Left renal cortex interstitium (tissue), 4 donors: ENCODE measurements at places on chromosomes 2 and 18.

GRCh38 chr18:44742718-44743311 lies 62.1 kb downstream of the SETBP1 start:
- DNase-seq = no peak

DNA sequence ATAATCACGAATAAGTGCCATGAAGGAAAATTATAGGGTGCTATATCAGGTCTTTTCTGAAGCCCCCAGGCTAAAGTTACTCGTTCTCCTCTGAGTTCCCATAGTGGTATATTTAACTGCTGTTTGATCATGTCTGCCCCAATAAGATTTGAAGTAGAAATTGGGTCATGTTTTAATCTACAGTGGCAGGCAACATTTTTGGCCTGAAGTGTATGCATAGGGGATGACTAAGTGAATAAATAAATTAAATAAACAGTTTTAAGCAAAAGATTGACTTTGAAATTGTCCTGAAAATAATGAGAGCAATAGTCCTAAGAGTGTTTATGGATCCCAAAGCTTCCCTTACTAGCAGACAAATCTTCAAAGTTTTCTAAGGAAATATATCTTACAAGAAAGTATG lies 500.9 kb downstream of the TNS1 start:
- DNase-seq = no peak

DNA sequence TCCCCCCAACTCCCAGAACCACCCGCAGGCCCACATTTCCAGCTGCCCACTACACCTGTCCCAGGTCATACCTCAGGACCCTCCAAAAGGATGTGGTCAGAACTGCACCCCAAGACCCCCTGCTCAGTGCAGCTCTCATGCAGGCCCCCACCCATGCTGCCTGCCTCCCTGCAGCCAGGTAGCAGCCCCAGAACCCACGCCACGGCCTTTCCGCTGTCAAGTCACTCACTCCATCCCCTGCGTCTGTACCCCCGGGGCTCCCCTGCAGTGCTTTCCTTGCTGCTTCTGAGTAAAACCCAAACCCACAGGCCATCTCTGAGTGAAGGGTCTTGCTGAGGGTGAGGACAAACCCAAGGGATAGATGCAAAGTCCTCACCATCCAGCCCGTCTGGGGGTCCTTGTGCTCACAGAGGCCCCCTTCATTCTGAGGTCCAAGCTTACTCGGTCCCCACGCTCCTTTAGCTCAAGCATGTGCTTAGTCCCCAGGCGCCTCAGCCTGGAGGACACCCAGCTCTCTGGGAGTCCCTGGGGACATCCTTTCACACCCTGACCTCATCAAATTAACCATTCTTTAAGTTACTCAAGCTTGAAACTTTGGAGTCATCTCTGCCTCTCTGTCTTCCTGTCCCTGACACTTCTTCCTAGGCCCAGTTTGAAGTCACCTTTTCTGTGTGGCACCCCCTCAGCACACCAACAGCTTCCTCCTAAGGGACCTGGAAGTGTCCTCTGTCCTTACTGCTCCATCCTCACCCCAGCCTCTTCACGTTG lies 130.1 kb downstream of the SMAD7 start:
- no peak for DNase-seq

GRCh38 chr2:207903236-207903635 lies 122.1 kb downstream of the PLEKHM3 start:
- no peak for DNase-seq

- DNase-seq = no peak
Measured at GRCh38 chr2:187877391-187877790, 323.2 kb upstream of the TFPI start.

DNA sequence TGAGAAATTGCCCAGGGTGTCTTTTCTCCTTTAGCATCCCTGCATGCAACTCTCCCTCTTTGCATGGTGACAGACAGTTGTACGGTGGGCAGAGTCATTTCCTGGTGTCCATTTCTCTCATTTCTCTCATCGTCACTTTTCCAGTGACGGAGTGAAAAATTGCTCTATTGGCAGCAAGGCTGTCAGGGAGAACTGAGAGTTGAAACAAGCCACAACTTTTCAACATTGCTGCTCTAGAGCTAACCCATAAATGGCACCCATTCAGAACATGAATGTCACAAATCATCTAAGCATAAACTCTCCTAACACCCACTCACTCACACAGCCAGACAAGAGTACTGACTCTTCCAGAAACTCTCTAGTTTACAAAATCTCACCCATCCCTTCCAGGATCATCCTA lies 55.7 kb downstream of the ZC3H8 start:
- no peak for DNase-seq

DNA sequence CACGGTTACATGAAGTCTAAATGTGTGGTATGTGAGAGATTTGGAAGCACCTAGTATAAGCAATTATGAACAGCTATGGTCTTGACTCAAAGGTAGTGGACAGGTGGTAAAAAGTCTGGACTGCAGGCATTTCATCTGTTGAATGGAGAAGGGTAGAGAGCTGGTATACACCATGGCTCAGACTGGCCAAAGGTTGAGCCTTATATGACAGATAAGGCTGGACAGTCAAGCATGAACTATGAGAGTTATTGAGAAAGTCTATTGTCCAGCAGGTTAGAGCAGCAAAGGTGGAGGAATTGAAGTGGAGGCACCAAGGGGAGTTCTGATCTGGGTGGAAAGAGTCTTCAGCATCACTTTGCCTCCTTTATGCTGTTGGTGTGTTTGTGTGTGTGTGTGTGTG lies 346.7 kb upstream of the SLC14A2 start:
- DNase-seq = no peak

DNA sequence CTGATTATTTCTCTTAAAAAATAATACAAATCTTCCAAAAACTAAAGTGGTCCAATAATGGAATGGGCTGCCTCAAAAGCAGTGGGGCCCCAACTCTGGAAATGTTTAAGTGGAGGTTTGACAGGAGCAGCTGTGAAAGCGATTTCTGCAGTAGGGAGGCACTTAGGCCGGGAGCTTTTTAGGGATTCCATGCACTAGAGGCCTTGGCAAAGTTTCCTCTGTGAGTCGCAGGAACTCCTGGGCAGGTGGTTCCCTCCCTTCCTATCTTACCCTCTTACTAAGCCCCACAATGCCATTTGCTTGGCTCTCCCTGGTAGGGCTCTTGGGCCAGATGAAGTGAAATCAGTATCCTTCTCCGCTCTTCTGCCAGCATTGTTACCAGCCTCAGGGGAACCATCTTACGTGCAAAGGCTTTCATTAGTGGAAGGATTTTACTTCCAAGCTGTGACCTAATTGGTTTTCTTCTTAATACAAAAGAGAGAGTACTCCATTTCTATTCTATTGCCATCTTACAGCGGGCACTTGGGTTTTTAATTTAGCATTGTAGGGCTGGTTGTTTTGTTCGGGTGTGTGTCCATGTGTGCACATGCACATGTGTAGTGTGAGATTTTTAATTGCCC lies 34.3 kb upstream of the C18orf32 start:
- DNase-seq = no peak

- no peak for DNase-seq
Measured at GRCh38 chr2:128306081-128306930, 12.4 kb downstream of the HS6ST1 start.
